ENCODE measurements at places on chromosomes 7 and 10.

GRCh38 chr10:88168171-88169036, 305.0 kb downstream of the PTEN start:
- no peak for DNase-seq

DNA sequence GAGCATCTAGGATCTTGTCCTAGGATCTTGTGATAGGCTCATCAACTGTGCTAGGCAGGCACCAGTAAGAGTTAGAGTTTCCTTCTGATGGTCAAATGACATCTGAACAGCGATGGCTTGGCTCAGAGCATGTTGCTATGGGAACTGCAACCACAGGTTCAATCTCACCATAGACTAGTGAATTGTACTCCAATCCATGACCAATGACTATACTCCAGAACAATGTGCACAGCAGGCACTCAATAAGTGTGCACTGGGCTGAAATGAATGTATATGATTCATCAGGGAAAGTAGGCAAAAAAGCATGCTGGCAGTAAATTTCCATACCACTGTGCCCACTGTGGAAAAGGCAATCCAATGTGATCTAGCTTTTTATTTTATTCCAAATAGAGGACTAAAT, 163.6 kb upstream of the HPS1 start:
- no peak for DNase-seq

- no peak for DNase-seq
Observed at GRCh38 chr10:99524050-99524666, 8.6 kb upstream of the NKX2-3 start.

GRCh38 chr10:44462338-44462914, 77.5 kb upstream of the CXCL12 start:
- DNase-seq = no peak

DNA sequence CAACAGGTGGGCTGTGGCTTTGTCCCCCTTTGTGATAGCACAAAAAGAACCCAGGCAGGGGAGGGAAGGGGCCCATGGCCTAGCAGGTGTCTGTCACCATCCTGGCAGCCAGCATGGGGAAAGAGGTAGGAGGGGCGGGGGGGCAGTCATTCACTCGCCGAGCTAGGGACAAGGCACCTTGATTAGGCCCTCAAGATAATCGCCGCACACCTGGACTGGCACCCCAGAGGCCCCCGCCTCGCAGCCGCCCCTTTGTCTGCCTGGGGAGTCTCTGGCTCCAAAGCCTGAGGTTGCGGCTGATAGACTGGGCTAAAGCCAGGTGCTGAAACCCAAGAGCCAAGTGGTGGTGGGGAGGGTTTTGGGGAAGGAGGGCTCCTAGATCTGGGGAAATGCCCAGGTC, 151.2 kb upstream of the PCBD1 start:
- no peak for DNase-seq

- no peak for DNase-seq
Observed at GRCh38 chr10:44382131-44382858, 2.6 kb downstream of the CXCL12 start.

GRCh38 chr7:109503421-109503820, 933.7 kb downstream of the DNAJB9 start:
- DNase-seq = no peak

DNA sequence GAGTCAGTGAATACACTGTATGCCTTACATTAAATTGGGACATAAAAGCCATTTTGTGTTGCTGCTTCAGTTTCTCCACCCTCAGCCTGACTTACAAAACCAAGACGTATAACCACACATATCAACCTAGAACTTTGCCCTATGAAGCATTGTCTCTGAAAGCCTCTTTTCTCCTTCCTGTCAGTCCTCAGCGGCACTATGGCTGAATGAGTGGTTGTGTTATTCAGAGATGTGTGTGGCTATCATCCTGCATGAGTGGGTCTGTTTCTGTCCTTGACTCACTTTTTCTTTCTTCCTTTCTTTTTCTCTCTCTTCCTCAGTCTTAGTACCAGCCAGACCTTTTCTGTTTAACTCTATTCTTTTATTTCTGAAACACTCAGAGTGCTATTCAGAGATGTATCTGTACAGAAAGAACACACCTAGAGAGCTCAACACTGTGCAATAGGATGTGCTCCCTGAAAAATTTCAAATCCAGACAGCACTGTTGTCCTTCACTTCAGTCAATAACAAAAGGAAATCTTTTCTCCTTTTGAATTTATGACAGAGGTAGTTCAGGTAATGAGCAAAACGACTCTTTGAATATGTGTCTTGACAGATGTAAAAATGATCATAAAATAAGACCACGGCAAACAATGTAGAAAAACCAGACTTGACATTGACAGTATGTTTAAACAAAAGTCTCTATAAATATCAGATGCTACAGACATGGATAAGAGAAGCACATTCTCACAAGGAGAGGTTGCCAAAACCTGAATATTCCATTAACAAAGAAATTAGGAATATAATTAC, 163.3 kb upstream of the FEZF1 start:
- DNase-seq = no peak

DNA sequence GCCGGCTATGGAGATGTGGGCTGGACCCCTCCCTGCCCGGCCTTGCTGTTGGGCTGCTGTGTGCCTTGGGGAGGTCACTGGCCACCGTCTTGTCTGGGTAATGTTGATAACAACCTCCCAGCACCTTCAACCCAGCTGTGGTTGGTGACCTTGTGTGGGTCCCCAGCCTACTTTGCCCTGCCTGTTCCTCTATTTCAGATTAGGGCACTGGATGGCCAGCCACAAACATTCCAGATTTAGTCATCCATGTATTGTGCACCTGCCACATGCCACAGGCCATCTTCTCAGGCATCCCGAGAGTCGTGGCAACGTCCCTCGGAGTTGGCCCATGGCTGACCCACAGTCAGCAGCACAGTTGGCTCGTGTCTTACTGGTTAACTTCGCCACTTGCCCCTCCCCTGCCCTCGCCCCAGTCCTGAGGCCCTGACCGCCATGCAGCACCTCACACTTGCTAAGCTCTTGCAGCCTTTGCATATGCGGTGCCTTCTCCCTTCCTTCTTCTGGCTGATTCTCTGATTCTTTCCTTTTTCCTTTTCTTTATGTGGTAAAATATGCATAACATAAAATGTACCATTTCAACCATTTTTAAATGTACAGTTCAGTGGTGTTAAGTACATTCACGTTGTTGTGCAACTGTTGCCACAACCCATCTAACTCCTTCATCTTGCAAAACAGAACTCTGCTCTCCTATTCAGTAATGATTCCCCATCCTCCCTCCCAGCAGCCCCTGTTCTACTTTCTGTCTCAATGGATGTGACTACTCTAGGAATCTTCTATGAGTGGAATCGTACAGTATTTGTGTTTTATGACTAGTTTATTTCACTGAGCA, 60.6 kb downstream of the PRF1 start:
- DNase-seq = no peak

GRCh38 chr7:139370943-139371313, 11.2 kb downstream of the LUC7L2 start:
- DNase-seq = no peak

DNA sequence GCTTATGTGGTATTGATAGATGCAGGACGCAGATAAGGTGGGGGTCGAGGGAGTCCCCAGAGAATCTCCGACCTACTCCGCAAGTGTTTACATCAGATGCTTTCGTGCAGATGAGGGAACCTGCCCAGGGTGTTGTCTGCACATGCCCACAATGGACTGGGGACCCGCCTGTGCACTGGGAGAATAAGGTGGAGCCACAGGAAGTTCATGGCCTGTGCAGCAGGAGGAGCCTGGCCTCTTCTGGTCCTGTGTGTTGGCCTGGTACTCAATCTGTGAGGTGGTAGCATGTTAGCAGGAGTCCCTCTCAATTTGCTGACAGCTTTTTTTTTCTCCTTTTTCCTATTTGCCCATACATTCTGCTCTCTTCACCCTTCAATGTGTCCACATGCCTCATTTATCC, 54.1 kb upstream of the AKR1C1 start:
- no peak for DNase-seq

DNA sequence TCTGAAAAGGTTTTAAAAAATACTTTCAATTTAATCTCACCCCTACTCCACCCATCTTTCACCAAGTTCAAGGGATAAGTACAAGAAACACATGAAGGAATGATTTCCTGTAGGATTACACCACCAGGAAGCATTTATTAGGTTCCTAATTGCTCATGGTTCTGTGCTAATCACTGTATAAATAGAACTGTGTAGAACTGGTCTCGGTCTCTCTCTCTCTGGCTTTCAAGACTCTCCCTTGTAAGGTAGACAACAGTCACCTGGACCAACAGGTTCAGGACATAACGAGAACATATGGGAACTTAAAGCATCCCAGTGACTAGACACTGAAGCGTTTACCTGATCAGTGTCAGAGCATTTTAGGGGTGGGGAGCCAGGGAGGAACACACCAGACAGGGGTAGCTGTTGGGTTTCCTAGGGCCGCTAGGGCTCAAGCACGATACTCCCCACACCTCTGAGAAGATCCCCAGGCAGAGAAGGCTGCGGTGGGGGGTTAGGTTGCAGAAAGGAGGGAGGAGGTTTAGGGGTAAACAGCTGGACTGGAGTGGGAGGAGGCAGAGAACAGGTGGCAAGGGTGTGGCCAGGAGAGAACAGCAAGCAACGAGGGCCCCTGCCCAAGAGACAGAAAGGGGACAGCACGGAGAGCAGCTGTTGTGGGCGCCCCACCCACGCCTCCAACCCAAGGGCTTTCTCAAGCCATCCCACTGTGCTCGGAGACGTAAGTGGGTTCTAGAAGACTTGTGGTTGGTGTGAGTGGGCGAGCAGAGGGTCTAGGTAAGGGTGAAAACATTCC, 52.5 kb upstream of the USP6NL start:
- DNase-seq = no peak

- no peak for DNase-seq
Observed at GRCh38 chr7:37353949-37354655, 94.6 kb downstream of the ELMO1 start.

GRCh38 chr7:158676171-158676840, 28.3 kb downstream of the NCAPG2 start:
- no peak for DNase-seq

DNA sequence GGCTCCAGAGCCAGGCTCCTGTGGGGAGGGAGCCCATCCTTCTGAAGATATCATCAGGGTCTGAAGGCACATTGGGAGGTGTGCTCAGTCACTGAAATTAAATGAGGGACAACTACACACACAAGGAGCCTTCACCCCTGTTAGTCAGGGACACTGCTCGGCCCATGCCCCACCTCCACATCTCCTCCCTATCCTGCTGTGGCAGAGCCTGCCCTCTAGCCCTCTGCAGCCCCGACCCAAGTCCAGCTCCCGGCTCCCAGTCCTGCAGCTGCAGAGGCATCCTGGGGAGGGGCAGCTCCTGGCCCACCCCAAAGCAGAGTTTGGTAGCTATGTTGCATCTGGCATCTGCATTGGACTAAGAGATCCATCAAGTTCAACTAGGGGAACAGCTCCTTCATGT, 136.3 kb downstream of the ZNF248 start:
- no peak for DNase-seq

- no peak for DNase-seq
Observed at GRCh38 chr10:127563718-127564553, 14.8 kb downstream of the NPS start.

- no peak for DNase-seq
Observed at GRCh38 chr7:124152859-124153692, 120.2 kb upstream of the TMEM229A start.

DNA sequence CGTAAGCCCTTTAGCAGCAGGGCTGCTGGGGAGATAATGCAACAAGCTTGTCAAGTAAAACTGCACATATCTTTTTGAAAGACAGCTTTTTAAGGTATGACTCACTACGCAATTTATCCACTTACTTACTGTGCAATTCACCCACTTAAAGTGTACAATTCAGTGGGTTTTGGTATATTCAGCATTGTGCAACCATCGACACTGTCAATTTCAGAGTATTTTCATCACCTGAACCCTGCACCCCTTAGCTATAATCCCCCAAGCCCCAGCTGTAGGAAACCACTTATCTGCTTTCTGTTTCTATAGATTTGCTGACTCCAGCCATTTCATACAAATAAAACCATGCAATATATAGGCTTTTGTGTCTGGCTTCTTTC, 168.0 kb downstream of the PTPN20 start:
- no peak for DNase-seq

DNA sequence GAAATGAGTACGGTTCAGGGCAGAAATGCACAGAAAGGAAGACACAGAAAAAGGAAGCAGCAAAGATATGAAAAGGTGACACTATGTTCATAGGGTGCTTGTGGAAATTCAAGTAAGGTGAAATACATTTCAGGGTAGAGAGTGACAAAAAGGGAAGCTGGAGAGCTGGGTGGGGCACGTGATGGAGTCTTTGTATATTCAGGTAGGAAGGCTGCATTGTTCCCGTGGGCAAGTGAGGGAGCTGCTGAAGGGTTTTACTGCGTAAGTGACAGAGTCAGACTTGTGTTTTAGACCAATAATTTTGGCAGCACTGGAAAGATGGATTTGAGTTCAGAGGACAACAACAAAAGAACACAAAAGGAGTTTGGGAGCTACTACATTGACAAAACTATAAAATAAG, 35.3 kb upstream of the ANK3 start:
- no peak for DNase-seq

DNA sequence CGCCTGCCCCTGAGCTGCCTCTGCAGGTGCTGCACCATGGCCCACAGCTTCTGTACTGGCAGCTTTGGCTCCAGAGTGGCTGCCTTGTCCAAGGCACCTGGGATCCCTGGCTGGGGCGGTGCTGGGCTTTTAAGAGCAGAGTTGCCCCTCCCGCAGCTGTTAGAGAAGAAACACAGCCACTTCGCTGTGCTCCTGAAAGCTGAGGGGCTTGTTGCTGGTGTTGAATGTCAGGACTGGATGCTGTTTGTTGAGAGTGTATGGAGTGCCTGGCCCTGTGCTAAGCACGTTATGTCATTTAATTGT, 6.2 kb downstream of the FAM241B start:
- DNase-seq = no peak

DNA sequence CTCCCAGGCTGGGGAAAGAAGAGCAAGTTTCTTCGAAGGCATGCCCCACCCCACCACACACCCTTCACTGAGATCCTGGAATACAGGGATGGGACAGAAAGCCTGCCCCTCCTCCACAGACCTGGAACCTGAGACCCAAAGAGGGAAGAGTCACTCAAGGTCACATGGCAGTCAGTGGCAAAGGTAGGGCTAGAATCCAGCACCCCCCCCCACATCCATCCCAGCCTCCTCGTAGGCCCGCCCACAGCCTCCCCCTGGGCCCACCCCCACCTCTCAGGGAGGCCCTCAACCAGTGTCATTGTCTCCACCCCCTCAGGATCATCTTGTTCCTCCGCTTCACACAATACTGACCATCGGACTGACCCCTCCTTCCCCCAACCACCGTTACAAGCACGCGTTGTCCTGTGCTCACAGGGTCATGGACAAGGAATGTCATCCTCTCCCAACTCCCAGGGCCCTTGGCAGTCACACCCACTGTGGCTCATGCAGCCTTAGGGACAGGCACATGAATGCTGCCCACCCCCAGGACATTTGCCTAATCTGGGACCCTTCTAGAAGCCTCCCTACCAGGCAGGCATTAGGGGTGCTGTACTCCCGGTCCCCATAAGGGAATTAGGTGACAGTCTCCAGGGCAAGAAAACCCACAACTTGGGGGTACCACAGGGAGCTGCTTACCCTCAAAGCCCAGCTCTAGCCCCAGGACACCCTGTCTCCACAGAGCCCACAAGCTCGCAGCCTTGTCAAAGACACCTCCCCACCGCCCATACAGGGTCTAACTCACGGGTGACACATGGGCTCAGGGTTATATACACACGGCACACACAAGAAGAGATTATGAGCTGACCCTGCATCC, 1.4 kb downstream of the KCNH2 start:
- DNase-seq = no peak
